ENCODE measurements at places on chromosomes 2 and 18.

GRCh38 chr2:167992278-167992677 lies 255.1 kb downstream of the STK39 start:
- no peak for DNase-seq

DNA sequence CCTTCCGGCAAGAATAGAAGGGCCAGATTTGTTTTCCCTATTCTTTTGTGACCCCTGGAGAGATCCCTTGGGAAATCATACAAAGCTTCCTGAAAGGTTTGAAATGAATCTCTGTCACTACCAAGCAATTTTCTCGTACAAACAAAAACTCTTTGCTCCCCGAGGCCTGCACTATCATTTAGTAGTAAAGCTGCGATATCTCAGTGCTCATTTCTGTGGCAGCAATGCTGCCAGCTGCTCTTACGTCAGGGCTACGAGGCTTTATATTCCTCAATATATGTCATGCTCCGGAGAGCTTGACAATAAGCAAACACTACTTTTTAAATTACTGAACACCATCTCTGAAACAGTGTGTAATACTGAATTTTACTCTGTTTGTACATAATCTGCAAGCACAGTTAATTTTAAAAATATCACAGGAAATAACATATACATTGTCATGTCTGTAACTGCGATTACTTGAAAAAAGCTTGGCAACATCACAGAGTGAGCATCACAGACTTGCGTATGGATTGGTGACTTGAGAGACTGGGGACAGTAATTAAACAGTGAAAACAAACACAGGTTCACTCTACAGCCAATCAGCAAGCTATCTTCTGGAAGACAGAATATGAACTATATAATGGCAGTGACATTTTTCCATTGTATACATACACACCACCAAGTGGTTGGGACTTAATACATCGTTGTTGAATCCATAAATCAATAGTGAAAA lies 403.3 kb upstream of the NETO1 start:
- DNase-seq = no peak

- DNase-seq = no peak
These were observed 337.9 kb upstream of the SALL3 start for GRCh38 chr18:78641689-78642231.

DNA sequence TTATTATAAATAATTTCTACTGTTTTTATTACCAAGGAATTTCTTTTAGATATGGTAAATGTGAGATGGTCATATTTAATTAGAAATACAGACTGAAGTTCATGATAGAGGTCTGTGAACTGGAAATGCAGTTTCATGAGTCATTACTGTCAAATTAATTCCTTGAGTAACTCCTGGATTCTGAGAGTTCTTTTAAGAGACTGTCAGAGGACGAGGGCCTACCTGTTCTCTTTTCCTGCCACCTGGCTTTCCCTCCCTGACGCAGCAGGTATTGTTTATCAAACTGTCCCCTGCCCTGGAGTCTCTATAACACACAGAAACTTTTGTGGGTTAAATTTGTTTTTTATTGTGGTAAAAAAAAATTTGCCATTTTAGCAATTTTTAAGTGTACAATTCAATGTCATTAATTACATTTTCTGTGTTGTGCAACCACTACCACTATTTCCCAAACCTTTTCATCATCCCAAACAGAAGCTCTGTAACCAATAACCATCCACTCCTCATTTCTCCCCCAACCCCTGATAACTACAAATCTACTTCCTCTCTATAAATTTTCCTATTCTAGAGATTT lies 142.6 kb downstream of the DIS3L2 start:
- DNase-seq = no peak

- DNase-seq = no peak
These were observed 68.8 kb downstream of the SLC66A2 start for GRCh38 chr18:79882522-79883241.

- no peak for DNase-seq
These were observed 84.2 kb downstream of the ARL4C start for GRCh38 chr2:234412726-234413125.

- peak; percentile 63 for DNase-seq
These were observed 167.1 kb downstream of the ZFP36L2 start for GRCh38 chr2:43059183-43059897.

DNA sequence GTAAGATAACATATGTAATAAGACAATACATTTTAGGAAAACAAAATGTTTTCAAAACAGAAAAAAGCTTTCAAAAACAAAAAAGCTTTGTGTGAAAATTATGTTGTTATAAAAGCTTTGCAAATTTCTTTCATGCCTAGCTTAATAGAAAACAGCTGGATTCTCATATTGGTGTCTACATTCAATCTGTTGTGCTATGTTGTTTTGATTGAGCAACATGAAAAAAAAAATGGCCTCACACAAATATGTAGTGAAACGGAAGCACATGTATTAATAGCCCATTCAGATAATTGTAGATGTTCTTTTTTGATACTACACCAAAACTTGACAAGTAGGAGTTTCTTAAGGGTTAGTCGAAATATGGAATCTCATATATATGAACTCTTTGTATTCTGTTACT lies 197.5 kb downstream of the ZEB2 start:
- DNase-seq = no peak

DNA sequence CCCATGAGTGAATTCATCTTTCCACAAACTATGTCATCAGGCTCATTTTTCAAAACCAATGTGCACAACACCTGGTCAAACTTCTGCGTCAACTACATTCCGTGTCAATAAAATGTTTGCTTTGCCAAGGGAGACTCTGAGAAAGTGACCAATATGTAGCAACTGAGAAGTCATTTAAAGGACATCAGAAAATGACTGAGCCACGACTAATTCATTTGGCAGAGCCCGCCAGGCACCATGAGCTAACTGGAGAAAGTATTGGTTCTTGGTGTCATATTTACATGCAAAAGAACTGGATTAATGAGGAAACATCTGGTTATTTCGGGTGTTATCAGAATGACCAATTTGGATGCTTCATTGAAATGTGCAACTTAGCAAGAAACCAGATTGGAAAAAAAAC lies 7.2 kb downstream of the RND3 start:
- no peak for DNase-seq

DNA sequence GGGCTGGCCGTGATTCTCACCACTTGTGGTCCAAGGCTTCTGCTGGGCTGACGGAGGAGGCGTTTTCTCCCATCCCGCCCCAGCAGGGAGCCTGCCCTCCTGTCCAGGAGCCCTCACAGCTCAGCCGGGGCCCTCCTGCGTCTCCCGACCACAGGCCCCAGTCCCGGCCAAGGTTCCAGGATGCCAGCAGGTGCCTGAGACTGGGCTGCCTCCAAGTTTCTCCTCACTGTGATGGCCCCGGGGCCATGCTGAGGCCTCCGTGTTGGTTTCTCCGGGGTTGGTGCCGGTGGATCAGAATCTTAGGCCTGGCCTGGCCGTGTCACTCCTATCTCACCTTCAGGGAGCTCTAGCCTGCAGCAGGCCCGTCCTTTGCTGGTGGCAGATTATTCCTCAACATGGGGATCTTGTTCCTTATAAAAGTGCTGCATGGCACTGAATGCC lies 5.9 kb downstream of the KCNG2 start:
- DNase-seq = no peak

DNA sequence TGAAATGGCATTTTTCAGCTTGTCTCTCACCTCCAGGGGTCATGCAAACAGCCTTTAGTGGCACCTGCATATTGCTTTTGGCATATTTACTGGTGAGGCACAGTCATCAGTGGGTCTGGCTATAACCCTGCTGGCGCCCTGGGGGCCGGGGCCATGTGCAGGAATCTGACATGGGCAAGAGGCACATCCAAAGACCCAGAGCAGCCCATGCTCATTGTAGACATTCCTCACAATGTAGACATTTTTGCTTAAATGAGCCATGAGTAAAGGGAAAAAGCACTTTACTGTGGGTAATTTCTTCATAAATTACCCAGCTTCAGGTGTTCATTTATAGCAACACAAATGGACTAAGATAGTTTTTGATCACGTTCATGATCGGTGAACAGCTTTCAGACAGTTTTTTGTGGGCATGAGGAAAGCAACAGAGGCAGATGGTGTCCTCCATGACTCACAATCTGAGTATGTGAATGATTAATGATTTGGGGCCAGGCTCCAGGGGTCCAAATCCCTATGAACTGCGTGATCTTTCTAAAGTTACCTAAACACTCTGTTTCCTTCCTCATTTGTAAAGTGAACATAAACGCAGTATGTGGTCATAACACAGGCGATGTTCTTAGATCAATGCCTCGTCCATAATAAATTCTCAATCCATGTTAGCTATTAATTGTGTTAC lies 85.8 kb downstream of the LIPG start:
- no peak for DNase-seq

- DNase-seq = no peak
These were observed 782.2 kb upstream of the SLC8A1 start for GRCh38 chr2:41234093-41234492.

DNA sequence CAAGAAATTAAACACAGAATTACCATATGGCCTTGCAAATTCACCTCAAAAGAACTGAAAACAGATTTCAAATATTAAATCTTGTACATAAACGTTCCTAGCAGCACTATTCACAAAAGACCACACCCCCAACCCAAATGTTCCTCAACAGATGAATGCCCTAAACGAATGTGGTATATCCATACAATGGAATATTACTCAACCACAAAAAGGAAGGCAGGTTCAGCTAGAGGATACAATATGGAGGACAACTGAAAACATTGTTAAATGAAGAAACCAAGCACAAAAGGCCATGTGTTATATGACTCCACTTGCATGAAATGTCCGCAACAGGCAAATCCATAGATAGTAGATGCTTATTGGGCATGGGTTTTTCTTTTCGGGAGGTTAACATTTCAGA lies 61.7 kb downstream of the PPP4R1 start:
- DNase-seq = no peak

DNA sequence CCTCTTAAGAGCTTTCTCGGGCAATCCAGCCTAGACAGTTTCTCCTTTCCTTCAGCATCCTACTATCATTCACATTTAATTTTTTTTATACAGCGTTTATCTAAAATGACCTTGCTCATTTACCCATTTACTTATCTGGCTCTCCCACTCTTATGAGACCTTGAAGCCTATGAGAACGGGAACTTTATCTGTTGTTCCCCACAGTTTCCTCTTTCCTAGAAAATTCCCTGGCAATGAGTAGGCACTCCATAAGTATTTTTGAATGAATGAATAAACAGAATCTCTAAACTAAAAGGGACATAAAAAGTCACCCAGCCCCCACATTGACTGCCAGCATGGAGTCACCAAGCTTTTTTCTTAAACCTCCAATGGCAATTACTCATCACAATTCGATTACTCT lies 353.2 kb downstream of the METTL4 start:
- no peak for DNase-seq

Data from GM06990 (cell line).